Activated CD4-positive, CD25-positive, alpha-beta regulatory T cell (primary cell): ENCODE measurements at places on chromosomes 7 and 10.

GRCh38 chr10:14111208-14111607, 219.5 kb downstream of the FRMD4A start:
- no peak for DNase-seq

GRCh38 chr7:134186801-134187200, 59.7 kb downstream of the LRGUK start:
- no peak for DNase-seq

GRCh38 chr10:124957404-124957947, 15.6 kb downstream of the ZRANB1 start:
- no peak for DNase-seq

DNA sequence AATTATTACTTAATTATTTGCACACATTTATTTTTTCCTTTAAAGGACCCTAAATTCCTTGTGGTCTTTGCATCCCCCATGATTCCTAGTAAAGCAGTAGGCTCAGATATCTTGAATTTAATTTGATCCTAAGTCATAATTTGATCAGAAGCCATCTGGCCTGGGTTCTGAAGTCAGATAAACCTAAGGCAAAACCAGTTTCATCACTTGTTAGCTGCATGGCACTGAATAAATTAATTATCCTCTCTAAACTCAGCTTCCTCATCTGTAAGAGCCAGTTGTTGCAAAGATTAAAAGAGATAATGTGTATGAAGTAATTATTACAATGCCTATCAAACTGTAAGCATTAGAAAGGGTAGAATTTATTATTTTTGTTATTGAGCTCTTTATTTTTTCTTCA, 293.1 kb downstream of the GRM8 start:
- no peak for DNase-seq

GRCh38 chr10:96411716-96412320, 53.0 kb upstream of the OPALIN start:
- no peak for DNase-seq

DNA sequence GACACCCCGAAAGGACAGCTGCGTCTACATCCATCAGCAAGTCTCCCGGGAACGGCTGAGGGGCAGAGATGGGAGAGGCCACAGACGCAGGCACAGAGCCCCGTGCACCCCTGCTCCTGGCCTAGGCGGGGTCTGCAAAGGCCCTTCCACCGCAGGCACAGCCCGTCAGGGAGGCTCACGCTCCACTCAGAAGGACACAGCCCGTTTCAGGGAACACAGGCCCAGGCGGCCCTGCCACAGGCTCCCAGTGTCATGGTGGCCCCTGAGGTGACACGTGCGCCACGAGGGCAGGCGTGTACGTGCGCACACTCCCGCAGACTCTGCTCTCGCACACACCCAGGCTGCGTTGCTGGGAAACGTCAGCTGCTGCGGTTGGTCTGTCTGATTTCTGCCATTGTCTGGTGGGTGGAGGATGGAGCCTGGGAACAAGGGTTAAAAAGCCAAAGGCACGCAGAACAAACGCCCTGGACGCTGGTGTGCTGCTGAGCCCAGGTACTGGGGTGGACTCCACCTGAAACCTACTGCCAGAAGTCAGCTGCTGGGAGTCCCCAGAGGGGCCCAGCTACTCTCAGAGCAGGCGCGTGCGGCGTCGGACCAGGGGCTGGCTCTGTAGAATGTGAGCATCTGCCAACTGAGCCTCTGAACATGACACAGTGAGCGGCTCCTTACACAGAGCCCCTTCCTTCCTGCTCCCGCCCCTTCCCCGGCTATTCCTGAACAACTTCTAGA, 13.1 kb downstream of the GPER1 start:
- DNase-seq: no peak

DNA sequence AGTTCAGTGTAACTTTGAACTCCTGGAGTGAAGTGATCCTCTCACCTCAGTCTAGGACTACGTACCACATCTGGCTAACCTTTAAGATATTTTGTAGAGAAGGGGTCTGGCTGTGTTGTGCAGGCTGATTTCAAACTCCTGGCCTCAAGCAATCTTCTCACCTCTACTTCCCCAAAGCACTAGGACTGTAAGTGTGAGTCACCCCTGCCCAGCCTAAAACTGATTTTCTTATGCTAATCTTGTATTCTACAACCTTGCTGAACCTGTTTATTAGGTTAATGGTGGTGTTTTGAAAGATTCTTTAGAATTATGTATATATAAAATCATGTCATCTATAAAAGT, 58.0 kb downstream of the LCOR start:
- DNase-seq: no peak

DNA sequence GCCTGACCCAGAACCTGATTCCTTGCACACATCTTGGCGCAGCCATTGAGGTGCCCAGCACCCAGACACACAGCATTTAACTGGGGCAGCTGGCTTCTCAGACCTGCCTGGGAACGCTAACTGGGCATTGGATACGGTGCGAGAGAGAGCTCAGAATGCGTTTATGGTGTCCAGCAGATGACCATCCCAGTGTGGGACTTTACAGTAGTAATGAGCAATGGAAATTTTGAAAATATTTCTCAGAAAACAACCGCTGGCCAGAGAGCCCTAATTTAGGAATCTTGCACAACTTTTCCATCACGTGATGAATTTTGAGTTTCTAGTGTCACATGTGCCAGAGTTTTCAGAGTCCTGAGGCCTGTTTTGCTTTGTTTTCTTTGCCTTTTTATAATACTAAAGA, 78.2 kb upstream of the SEC61G start:
- no peak for DNase-seq

DNA sequence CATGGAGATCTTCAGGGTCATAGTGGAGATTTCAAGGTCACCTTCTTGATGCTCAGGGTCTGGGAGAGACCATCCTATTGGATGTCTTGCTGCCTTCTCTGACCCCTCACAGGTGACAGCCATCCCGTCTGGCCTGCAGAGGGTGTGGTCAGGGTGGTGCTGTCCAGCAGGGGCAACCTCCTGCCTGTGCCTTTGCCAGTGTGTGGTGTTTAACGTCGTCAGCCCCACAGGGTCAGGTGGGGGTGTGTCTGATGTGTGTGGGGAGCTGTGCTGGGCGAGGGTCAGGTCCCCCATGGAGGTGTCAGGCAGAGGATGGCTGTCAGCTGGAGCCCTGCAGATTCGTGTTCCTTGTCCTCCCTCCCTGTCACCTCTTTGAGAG, 16.5 kb downstream of the ADCY1 start:
- no peak for DNase-seq
